ENCODE measurements at places on chromosomes 6 and 20.
A peak's percentile ranks its signal among the peaks of the same experiment; 100 is the strongest.

GRCh38 chr6:105345506-105345905 lies 57.4 kb downstream of the PREP start:
- no peak for DNase-seq

DNA sequence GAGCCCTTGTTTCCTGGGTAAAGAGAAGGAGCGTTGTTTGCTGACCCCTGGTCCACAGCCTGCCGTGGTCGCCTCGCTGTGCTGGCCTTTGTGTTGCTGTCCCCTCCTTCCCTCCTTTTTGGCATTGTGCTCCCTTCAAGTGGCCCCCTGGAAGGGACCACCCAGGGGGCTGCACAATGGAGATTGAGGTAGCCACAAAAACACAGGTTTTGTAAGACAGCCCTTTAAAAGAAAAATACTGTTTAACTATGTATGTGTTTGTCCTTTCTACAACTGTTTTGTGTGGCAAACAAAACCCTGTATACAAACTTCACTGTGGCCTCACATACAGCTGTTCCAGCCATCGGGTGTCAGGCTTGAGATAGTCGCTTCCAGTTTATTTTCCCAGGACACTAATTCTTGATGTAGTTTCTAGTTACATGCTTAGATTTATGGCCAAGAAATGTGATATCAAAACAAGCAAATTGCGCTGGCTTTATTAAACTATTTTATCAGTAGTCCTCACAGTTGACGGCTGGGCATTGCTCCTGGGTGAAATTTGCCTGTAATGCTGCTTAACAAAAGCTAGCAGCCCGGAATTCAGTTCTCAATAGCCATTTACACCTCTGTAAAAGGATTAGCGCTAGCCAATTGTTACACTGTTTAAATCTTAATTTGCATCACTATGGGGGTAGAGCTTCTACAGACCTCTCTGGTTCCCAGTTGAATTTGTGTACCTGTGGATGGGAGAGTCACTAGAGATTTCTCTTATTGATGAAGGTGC lies 64.1 kb downstream of the KIZ start:
- no peak for DNase-seq

- DNase-seq = no peak
These were observed 4.2 kb downstream of the MAPRE1 start for GRCh38 chr20:32823737-32824588.

- DNase-seq = peak; percentile 92
These were observed 580 bp upstream of the SYCP2 start for GRCh38 chr20:59933849-59934585.

DNA sequence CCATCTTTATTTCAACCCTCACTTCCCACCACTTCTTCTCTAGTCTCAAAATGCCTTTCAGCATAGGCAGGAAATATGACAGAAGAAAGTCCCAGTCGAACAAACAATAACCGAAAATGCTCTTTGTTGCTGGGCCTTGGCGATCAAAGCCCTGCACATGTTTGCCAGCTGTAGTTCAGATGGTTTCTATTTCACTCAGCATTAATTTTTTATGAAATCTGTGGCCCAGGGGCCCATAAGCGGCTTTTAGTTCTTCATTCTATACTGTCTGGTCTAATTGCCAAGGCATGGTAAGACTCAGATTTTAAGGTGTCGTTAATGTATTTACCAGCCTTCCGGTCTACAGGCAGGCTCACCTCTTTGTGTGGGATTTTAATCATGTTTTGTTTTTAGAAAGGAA lies 10.9 kb upstream of the F13A1 start:
- no peak for DNase-seq

- DNase-seq = peak; percentile 62
These were observed 197.7 kb downstream of the FAXC start for GRCh38 chr6:99151634-99152346.

DNA sequence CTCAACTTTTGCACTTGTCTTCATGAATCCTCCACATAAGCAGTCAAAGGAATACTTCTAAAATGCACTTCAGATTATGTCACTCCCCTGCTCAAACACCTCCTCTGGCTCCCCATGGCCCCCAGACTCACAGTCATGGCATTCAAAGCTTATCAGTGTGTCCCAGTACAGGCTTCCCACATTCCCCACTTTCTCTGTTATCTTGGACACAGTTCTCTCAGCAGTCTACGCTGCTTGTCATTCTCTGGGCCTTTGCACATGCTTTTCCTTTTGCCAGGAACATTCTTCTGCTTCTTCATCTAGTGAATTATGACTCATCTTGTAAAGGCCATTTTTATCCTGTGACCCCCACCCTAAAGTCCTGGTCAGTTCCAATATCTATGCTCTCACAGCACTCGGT lies 31.8 kb downstream of the SLC13A3 start:
- DNase-seq = no peak
